ENCODE measurements at places on chromosomes 3 and 15.

DNA sequence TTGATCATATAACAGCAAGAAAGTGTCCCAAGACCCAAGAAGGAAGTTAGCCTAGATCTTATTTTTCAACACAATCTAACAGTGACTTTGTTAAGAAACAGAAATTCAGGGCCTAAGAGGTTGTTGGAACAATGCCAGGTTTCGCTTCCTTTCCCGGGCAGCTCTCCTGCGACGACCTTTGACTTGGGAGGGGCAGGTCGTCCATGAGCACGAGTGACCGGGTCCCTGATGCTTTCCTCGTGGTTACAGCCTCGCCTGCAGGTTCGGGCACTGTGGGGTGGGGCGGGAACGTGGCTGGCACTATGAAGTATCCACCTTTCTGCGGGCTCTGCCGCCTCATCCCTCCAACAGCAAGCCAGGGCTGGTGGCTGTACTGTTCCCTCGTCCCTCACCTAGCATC, 90.1 kb upstream of the RGMA start:
- DNase-seq, result no peak

GRCh38 chr15:63365273-63365680, 16.4 kb downstream of the CA12 start:
- no peak for DNase-seq

DNA sequence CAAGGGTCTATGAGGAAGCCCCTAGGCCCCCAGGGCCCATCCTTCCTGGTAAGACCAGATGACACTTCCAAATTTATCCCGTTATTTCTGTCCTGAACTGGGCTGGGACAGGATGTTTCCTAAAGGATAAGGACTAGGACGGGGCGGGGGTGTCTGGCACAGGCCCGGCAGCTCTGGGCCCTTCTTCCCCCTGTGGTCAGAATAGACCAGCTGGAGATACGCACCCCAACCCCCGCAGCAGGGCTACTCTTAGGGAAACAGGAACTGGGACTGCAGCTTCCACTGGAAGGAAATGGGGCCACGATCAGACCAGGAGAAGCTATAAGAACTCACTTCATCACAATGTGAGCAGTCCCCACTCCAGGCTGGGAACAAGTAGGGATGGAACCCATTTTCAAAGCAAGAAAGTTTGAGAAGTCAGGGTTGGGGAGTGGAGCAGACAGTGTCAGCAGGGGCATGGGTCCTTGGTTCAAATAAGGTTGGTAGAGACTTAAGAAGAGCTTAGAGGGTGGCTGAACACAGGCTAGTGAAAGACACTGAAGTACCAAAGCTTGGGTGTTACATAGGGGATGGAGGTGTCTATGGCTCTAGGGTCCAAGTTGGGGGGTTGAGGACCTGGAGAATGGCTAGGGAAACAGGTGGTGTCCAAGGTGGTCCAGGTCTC, 1.1 kb downstream of the NCKIPSD start:
- DNase-seq, result peak; percentile 63

DNA sequence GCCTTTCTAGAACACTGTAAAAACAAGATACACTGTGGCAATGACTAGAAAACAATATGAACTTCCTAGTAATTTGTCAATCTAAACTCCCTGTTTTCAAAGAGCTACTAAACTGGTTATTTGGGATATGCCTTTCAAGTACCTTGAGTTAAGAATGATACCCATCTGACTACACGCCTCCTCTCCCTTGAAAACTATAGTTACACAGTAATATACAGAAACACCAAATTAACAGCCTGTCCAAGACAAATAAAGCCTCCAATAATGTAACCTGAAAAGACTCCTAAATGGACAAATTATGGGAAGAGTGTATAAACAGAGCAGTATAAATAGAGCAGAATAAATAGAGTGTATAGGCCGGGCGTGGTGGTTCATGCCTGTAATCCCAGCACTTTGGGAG, 70.1 kb downstream of the SMARCC1 start:
- DNase-seq, result no peak

- no peak for DNase-seq
These were observed 1029.3 kb upstream of the CFAP20DC start for GRCh38 chr3:60079076-60079475.

- no peak for DNase-seq
These were observed 45.7 kb downstream of the KPNA1 start for GRCh38 chr3:122468896-122469533.

DNA sequence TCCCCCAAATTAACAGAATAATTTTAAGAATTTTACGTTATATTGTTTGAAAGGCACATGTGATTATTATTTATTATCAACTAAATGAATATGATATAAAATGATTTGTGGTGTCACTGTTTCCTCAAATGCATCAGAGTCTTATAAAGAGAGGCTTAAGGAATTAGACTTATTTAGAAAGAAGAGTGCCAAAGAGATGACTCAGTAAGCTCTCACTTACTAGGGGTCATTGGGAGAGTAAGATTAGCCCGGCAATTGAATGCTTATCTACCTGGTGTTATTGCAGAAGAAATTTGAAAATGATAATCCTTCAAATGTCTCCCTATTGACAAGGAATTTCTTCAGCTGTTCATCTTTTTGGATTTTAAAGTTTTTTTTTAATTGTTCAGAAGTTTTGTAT, 408.7 kb downstream of the OXSM start:
- no peak for DNase-seq

DNA sequence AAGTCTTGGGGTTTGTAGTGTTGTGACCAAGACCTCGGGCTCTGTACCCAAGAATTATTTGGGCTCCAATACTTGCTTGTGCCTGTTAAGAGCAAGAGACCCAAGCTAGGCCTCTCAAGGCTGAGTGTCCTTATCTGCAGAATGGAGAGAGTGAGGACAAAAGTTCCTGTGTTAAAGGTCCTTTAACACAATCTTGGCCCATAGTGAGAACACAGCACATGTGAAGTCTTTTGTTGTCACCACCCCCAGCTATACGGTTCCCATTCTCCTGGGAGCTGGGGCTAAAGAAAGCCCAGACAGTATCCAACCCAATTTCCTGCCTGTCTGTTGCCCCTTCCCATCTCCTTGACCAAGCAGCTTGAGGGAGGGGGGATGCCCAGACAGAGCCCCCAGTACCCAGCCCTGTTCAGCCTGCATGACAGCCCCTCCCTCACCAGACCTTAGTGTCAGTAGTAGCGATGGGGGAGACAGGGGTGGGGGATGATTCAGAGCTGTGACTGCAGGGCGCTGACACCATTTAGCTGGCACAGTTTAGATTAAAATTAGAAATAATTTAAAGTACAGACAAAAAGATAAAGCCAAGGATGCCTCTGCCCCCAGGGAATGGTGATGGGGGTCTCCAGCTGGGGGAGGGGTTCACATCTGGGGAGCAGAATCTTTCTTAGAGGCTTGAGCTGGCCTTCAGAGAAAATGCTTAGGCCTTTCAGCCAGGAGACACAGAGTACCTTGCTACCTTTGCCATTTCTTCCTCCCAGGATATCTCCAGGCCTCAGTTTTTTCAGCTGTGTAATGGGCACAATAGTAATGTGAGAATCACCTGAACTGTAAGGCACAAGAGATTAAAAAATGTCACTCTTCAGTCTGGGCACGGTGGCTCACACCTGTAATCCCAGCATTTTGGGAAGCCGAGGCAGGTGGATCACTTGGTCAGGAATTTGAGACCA, 2.7 kb downstream of the PRKCD start:
- no peak for DNase-seq

- DNase-seq, result no peak
These were observed 7.5 kb upstream of the ITGA11 start for GRCh38 chr15:68439506-68439905.

- no peak for DNase-seq
These were observed 138.4 kb downstream of the IGF1R start for GRCh38 chr15:98786717-98787116.

GRCh38 chr3:168517249-168518071, 421.7 kb upstream of the GOLIM4 start:
- DNase-seq, result no peak

- DNase-seq, result no peak
These were observed 129.4 kb downstream of the PGPEP1L start for GRCh38 chr15:98878172-98878571.

Measured in ovary (tissue), 10 donors.